Activated T-helper 1 cell treated with Interleukin-2 at 50 U/mL for 16 hours (primary cell): ENCODE measurements at places on chromosomes 16 and 17.

- DNase-seq = no peak
These were observed 730.7 kb downstream of the CDH11 start for GRCh38 chr16:64391063-64391600.

GRCh38 chr16:68985268-68985667 lies 120.2 kb upstream of the HAS3 start:
- DNase-seq = no peak

DNA sequence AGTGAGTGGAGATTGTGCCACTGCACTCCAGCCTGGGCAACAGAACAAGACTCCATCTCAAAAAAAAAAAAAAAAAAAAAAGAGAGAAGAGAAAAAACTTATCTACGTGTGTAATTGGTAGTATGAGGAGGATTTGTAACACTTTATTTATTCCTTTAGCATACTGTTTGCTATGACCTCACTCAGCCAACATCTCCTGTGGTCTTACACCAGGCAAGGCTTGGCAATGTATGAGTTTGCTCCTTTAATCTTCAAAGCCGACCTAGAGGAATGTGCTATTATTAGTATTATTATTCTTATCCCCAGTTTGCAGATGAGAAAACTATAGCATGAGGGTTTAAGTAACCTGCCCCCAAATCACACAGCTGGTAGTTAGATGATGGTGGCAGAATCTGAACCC lies 35.8 kb upstream of the HAPSTR1 start:
- no peak for DNase-seq

DNA sequence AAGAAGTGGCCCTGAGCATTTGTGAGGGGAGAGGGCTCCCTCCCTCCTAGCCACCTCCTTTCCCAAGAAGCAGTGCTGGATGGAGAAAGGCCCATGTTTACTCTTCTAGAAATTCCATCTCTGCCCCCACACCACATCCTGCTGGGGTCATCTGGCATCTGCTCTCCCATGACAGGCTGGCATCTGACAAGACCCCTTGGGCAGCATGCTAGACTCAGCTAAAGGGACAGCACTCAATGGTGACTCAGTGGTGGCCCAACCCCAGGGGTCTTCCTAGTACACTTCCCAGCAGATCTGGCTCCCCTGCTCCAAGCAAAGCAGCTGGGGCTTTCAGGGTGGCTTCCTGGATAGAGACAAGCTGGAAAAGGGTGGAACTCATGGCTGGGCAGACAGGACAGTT lies 14.4 kb downstream of the SLC38A7 start:
- DNase-seq = no peak

DNA sequence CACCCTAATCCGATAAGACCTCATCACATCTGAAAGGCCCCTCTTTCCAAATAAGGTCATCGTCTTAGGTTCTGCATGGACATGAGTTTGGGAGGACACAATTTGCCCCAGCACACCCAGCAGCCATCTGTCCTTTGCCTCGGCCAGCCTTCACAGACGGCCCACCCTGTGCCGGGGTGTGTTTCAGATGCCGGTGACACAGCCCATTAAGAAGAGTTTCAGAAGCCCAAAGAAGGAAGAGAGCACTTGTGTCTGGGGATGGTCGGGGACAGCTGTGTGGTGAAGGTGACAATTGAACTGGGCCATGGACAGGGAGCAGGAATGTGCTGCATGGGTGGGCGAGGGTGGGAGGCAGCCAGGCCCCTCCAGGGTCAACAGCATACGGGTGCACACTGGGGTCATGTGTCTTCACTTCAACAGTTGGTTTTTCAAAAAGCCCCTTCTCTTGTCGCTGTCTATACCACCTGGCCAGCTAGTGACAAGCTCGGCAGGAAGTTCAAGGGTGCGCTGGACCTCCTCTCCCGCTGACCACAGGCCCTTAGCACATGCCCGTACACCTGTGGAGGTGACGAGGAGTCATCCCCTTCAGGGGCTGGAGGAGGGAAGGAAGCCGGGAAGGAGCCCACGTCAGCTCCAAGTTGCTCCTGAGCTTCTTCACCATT lies 183.1 kb downstream of the C16orf95 start:
- no peak for DNase-seq

- no peak for DNase-seq
These were observed 1.3 kb upstream of the PSMB3 start for GRCh38 chr17:38751144-38751807.

GRCh38 chr17:38449364-38449763 lies 21.1 kb downstream of the ARHGAP23 start:
- DNase-seq = no peak

- DNase-seq = no peak
These were observed 9.1 kb downstream of the BCL7C start for GRCh38 chr16:30884760-30885159.

GRCh38 chr16:27491894-27492587 lies 57.7 kb downstream of the GTF3C1 start:
- DNase-seq = no peak

- no peak for DNase-seq
These were observed 4.9 kb upstream of the RASD1 start for GRCh38 chr17:17500999-17501605.

DNA sequence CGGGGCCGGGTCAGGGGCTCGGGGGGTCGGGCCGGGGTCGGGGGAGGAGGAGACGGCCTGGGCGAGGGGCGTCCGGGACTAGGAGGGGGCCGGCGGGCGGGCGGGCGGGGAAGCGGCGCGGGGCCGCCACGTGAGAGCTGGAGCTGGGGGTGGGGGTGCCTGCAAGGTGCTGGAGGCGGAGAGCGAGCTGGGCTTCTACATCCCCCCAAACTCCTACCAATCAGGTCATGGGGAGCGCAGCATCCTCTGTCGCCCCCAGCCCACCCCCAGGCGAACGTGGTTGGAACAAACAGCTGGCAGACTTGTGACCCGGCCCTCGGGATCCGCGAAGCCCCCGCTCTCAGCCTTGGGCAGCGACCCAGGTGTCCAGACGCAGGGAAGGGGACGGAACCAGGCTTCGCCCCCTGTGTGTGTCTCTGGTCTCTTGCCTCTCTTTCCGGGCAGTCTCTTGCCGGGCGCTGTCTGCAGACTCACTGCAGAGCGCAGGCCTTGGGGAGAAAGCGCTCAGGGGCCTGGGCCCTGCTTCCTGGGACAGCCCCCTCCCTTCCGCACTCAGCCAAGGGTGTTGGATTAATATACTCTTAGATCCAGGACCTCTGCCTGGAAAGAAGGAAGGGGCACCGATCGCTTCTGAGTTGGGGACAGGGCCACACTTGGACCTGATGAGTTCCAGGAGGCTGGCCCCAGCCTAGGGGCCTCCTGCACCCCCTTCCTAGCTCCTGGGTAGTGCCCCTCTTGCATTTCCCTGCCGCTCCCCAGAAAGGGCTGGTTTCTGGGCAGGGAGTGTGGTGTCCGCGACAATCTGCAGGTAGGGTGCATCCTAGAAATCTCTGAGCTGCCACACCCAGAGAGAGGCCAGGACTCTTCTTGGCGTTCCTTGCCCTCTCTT lies 722 bp downstream of the RASL10B start:
- DNase-seq = no peak

- no peak for DNase-seq
These were observed 42.0 kb downstream of the BAHCC1 start for GRCh38 chr17:81437191-81437651.

- no peak for DNase-seq
These were observed 9.4 kb upstream of the TOM1L1 start for GRCh38 chr17:54891176-54891821.

- DNase-seq = no peak
These were observed 25.2 kb downstream of the C17orf67 start for GRCh38 chr17:56808503-56808902.

DNA sequence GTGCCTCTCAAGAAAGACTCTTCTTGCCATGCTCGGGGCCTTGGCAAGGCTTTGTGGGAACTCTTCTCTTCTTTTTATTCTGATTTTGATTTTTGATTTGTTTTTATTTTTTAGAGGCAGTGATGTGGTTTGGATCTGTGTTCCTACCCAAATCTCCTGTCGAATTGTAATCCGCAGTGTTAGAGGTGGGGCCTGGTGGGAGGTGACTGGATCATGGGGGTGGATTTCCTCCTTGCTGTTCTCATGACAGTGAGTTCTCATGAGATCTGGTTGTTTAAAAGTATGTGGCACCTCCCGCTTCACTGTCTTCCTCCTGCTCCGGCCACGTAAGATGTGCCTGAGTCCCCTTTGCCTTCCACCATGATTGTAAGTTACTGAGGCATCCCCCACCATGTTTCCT lies 281.4 kb downstream of the CPPED1 start:
- DNase-seq = no peak

DNA sequence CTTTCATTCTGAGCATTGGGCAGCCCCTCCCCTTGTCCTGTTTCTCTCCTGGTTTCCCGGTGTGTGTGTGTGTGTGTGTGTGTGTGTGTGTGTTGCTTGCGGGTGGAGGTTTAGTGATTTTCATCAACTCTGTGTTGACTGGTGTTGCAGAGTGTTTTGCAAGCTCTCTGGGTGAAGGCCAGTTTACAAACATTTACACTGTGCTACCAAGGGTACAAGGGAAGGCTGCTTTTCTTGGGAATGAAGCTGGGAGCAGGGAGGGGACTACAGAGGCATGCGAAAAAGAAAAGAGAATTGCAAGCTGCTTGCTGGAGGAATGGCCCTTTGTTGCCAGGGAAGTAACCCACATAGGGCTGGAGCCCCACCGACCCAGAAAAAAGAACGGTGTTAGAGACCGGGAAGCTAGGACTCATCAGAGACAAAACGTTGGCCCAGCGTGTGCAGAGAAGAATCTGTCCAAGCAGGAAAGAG lies 29.6 kb downstream of the HS3ST3B1 start:
- no peak for DNase-seq

DNA sequence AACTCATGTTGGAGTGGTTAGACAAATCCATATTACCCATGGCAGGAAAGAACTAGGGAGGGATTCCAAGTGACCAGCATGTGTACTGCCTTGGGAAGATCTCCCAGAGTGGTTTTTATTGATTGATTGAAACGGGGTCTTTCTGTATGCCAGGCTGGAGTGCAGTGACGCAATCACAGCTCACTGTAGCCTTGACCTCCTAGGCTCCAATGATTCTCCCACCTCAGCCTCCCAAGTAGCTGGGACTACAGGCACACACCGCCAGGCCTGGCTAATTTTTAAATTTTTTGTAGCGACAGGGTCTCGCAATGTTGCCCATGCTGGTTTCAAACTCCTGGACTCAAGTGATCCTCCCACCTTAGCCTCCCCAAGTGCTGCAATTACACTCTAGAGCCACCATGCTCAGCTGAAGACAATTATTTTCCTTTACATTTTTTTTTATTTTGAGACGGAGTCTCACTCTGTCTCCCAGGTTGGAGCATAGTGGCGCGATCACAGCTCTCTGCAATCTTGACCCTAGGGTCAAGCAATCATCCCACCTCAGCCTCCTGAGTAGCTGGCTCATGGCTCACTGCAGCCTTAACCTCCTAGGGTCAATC lies 2.5 kb upstream of the TMUB2 start:
- DNase-seq = no peak

DNA sequence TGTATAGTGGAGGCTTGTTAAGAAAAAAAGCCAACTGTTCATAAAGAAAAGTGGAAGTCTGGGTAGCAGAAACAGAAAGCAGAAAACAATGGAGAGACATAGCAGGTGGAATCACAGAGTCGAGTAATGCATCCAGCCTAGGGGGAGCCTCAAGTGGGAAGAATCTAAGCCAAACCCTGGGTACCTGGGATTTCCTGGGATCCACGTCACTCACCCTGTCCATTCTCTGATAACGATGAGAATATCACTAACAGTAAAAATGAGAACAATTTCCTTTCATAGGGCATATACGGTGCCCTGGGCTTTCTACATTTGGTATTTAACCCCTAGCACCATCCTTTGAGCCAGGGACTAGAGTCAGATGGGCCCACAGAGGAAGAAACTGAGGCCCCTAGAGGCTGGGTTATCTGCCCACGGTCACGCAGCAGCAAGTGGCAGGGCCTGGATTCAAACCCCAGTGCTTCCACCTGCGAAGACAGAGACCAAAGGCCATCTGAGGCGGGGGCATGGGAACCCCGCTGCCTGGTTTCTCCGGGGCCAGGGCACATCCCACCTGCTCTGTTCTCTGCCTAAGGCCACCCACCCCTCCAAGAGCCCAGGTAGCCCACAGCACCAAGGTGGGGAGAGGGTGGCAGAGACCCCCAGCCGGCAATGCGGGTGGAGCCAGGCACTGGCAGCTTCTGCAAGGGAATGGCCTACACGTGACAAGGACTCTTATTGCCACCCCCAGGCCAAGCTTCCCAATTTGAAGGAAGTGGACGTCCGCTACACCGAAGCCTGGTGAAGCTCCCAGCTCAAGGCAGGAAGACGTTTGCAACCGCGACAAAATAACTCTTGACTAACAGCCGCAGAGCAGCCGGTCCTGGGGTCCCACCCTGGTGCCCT lies 69.8 kb upstream of the PLCG2 start:
- no peak for DNase-seq

- no peak for DNase-seq
These were observed 17.0 kb upstream of the IRX3 start for GRCh38 chr16:54303613-54304012.

DNA sequence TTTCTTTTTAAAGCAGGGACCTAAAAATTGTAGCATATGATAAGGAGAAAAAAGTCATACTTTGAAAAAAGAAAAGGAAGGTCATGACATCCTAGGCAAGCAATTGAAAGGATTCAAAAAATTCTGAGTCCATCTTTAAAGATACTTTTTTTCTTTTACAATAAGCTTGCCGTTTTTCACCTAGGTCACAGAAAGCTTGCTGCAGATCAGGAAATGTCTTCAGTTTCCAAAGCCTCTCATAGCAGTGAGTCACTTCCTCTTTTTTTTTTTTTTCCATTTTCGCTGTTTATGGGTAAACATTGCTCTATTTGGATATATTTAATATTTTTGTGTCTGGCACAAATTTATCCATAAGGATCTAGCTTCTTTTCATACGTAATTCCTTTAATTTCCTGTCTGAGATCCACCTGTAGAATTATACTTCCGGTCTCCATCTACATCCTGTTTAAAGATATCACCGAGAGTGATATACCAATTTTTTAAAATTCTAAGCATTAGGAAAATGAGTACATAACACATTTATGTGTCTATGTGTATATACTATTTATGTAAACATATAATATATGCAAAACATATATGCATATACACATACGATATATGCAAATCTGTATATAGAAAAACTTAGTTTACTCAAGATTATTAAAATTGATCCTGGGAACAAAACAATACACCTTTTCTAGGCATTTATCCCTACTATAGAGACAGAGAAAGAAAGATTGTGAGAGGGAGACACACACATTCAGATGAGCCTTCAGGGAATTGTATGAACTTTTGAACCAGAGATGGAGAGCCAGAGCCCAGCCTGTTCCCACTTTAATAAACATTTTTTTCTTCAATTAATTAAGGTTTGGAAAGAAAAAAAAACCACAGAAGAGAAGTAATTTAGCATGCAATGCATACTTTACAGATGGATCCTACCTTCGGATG lies 134.4 kb downstream of the SKAP1 start:
- no peak for DNase-seq
